ENCODE measurements at places on chromosomes 5 and 9.

GRCh38 chr9:79256691-79257213 lies 315.0 kb upstream of the TLE4 start:
- no peak for DNase-seq

GRCh38 chr9:69036309-69036708 lies 757 bp downstream of the FXN start:
- DNase-seq: peak; percentile 7

DNA sequence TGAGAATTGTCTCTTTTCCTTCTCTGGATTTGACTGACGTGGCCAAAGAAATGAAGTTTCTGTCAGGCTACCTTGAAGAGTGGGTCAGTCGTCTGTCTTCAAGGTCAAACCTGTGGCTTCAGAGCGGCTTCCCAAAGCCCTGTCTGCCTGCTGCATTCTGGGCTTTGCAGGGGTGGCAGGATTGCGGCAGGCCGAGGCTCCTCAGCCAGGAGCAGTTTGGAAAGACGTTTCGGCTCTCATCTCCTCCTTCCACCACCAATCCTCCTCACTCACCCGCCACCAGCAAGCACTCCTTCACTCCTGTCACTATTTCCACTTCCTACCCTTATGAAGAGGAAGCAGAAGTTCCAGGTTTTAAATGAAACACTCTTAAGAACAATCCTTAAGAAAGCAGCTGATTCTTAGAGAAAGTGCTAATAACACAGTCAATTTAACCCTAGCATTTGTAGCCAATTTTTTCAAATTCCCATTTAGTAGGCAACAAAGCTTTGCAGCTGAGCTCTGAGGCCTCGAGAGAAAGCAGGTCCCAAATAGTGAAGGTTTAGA lies 351.7 kb downstream of the ZNF608 start:
- DNase-seq: no peak

DNA sequence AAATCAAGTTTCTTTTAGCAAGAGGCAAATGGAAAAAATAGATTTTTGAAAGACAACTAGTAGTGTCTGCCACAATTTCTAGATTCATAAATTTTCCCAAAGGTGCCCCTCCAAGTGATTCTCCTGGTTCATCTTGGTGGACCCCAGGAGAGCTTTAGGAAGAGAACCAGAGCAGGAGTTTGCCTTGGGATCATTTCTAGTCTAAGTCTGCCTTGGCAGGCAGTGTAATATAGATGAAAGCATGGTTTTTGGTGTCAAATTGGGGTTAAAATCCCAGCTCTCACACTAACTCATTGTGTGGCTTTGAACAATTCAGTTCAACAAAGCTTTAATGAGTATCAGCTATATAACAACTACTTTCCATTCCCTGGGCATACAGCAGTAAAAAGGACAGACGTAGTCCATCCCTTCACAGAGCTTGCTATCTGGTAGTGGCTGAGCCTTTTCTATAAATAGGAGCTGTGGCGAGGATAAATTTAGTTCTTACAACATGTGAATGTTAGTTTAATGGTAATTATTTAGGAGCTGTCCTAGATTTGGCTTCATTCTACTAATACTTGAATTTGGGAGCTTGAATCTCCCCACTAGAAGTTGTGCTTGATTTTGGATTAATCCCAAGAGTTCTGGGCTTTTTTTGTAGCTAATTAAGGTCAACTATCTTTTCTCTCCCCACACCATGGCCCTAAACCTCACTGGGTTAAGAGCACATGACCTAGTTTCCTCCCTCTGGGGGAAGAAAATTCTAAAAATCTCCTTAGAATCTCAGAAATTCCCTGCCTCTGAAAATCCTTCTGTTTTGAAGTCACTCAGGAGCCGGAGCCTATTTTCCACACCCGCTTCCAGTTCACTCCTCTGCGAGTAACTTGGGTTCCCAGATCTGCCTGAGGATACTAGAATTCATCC lies 197.8 kb downstream of the PCSK1 start:
- no peak for DNase-seq

DNA sequence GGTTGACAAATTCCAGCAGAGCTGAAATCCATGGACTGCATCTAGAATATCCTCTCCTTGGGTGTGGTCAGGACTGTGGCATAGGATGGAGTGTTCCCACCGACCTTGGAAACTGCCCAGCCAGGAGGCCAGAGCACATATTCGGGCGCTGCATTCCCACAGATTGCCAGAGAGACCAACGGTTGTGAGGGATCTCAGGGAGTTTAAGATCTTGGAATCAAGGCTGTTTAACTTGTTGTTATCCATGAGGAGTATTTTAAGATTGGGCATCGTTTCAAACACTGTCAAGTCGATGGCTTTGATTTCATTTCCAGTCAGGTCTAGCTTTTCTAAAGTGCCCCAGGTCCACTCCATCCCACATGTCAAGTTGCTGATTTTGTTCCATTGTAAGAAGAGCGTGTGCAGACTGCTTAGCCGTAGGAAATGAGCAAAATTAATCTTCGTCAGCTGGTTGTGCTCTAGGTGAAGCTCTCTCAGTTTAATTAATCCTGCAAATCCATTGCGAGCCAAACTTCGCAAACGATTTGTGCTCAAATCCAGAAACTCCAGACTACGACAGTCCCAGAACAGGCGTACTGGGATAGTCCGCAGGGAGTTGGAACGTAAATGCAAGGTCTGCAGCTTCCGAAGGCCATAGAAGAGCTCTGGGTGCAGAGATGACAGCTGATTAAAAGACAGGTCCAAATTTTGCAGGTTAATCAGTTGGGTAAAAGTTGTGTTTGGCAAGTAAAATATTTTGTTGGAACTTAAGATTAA lies 1.5 kb downstream of the LRRTM2 start:
- no peak for DNase-seq

Data from activated T-cell treated with anti-CD3 and anti-CD28 coated beads for 24 hours (primary cell).